ENCODE measurements at places on chromosomes 2 and 18. TPM values are rescaled to one million over a fixed set of nuclear protein-coding genes. Genes with fewer than 3 reads are reported as not detected.

Gene BCL11A
- total RNA-seq, result 29.1 TPM

Gene GPBAR1
- total RNA-seq, result 1.6 TPM

Gene ACVR1C
- 0.59 TPM for total RNA-seq

DNA sequence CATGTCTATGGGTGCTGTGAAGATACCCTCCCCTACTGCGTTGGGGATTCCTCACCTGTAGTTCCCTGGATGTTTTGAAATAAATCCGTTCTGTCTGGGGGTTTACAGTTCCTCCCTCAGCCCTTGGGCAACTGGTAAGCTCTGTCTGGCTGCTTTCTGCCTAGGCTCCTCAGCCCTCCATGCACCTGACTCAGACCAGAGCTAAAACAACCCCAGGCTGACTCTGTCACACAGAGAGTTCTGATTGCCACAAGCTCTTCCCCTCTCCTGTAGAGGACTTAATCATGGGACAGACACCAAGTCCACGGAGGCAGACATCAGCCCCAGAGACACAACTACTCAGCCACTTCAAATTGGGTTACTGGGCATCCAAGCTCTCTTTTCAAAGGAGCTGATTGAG, 6.3 kb downstream of the VIT start:
- no peaks in the 10 kb centered on the region for H3K36me3 ChIP-seq
- H3K4me1 ChIP-seq, result peaks cover 10% of the 10 kb centered on the region
- no peaks in the 10 kb centered on the region for H3K27me3 ChIP-seq
- DNase-seq, result no peak

DNA sequence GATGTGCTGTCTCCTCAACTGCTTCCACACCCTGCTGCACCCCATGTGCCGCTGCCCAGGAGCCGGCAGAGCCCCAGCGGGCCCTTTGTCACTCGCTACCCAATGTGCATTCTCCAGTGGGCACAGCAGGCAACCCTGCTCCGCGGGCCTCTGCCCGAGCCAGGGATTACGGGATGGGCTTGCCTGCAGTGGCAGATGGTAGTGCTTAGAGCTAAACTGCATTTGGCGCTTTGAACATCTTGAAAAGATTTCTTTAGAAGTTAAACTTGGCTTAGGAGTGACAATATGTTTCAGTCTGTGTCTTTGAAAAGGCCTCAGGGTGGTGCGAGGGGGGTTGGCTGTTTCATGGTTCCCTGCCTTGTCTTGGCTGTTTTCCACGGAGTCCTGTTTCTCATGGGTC, 84.0 kb upstream of the BOD1L2 start:
- peaks cover 4% of the 10 kb centered on the region for H3K27me3 ChIP-seq
- no peak for DNase-seq
- H3K36me3 ChIP-seq, result no peaks in the 10 kb centered on the region
- peak overlapping the region; percentile 98 for H3K27ac ChIP-seq
- H3K4me3 ChIP-seq, result peak overlapping the region; percentile 14

DNA sequence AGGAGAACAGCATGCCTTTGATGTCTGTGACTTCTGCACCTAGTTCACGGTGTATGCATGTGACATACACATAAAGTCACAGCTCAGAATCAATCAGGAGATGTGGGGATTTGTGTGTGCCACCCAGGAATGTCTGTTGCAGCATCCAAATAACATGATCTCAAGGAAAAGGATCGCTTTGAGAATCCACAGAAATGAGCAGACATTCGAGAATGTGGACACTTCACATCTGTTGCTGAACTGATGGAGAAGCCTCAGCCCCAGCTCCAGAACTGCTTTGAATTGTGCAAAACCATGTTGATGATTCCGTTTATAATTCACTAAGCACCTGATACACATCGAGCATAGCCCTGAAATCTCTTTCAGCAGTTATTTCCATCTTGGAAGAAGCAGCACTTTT, 208.6 kb downstream of the CMPK2 start:
- no peak for DNase-seq
- peaks cover 1% of the 10 kb centered on the region for H3K27me3 ChIP-seq
- no peak overlapping the region for H3K4me3 ChIP-seq
- H3K4me1 ChIP-seq, result peaks cover 18% of the 10 kb centered on the region

GRCh38 chr2:195026261-195026660, 630.8 kb upstream of the SLC39A10 start:
- no peaks in the 10 kb centered on the region for H3K27me3 ChIP-seq
- H3K4me1 ChIP-seq, result peaks cover 6% of the 10 kb centered on the region
- H3K4me3 ChIP-seq, result no peak overlapping the region
- DNase-seq, result no peak

DNA sequence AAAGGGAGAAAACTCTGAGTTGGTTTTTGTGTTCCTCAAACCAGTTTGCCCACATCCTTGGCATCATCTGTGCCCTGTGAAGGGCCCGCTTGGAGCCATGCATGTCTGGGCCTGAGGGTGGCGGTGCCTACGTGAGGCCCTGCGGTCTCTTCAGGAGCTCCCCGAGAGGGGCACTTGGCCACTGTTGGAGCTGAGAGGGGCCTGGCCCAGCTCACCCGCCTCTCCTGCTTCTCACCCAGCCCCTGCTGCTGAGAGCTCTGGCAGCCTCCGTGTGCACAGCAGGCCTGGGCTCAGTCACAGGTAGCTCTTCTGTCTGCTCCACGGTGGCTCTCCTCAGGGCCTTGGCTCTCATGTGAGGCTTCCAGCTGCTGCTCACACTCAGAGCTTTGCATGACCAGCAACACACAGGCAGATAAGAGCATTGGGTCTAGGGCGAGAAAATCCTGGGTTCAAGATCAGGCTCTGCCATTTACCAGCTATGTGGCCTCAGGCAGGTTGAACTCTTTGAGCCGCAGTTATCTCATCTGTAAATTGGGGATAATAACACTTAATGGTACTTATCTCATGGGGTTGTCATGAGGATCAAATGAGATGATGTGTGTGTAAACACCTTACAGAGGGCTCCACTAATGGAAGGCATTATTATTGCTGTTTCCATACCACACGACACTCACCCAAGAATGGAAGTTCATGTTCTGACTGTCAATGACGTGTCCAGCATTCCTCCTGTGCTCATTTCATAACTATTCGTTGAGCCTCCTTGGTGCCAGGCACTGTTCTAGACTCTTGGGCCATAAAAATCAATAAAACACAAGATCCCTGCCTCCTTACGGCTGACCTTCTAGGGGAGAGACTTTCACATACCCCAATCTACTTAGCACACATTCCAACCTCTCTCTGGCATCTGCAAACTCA, 41.6 kb upstream of the PLB1 start:
- no peak overlapping the region for H3K27ac ChIP-seq
- no peak for DNase-seq
- no peaks in the 10 kb centered on the region for H3K36me3 ChIP-seq
- H3K4me1 ChIP-seq, result no peaks in the 10 kb centered on the region
- peaks cover 5% of the 10 kb centered on the region for H3K27me3 ChIP-seq

DNA sequence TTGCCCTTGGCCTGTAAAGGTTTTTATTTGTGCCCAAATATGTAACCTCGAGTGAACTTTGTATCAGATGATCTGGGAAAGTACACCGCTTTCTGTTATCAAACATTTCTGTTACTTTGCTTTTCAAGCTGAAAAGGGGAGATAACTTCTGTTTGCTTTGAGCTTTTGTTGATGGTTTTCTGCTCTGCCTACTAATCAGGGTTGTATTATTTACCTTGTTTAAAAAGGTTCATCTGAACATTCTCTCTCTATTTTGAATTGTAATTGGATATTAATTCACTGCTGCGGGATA, 79.4 kb downstream of the XRCC5 start:
- no peak overlapping the region for H3K4me3 ChIP-seq
- DNase-seq, result no peak
- H3K27me3 ChIP-seq, result peaks cover 5% of the 10 kb centered on the region
- no peak overlapping the region for H3K27ac ChIP-seq
- H3K4me1 ChIP-seq, result peaks cover 28% of the 10 kb centered on the region

DNA sequence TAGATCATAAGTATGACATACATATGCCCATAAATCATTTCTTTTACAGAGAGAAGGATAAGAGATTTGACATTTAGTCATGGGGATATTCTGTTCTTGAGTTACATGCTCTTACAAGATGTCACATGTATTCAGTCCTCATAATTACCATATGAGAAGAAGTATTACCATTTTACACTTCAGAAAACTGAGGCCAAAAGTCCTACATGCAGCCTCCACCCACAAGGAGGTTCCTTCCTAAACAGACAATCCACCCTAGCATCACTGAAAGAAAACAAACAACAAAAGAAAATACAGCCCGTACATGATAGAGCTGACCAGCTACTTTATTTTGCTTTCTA, 335.1 kb downstream of the SETBP1 start:
- no peaks in the 10 kb centered on the region for H3K36me3 ChIP-seq
- H3K4me1 ChIP-seq, result peaks cover 42% of the 10 kb centered on the region
- DNase-seq, result no peak
- no peak overlapping the region for H3K4me3 ChIP-seq

DNA sequence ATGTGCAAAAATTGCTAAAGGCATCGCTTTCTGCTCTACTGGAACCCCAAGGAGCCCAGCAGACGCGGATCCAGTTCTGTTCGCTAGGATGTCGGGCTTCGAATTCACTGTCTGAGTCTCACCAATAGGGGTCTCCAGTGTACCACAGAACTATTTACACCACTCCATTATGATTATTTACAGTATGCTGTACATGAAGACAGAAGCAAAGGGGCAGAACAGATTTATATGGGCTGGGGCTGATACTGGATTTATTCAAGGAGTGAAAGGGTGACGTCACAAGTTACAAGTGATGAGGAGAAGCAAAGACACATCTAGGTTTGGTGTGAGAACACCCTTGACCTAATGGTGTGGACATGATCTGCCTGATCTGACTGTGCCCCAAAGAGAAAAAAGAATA, 185.3 kb upstream of the ATP5MC3 start:
- DNase-seq, result peak; percentile 40
- H3K4me1 ChIP-seq, result peaks cover 17% of the 10 kb centered on the region
- H3K36me3 ChIP-seq, result no peaks in the 10 kb centered on the region
- H3K4me3 ChIP-seq, result no peak overlapping the region
- no peaks in the 10 kb centered on the region for H3K27me3 ChIP-seq
- H3K27ac ChIP-seq, result no peak overlapping the region

GRCh38 chr2:196166876-196167275, 4.5 kb downstream of the STK17B start:
- no peak overlapping the region for H3K27ac ChIP-seq
- no peaks in the 10 kb centered on the region for H3K36me3 ChIP-seq
- no peak overlapping the region for H3K4me3 ChIP-seq
- no peaks in the 10 kb centered on the region for H3K27me3 ChIP-seq

- H3K4me3 ChIP-seq, result no peak overlapping the region
- H3K27ac ChIP-seq, result no peak overlapping the region
- peaks cover 1% of the 10 kb centered on the region for H3K27me3 ChIP-seq
Observed at GRCh38 chr2:191486584-191487320, 191.2 kb upstream of the NABP1 start.

DNA sequence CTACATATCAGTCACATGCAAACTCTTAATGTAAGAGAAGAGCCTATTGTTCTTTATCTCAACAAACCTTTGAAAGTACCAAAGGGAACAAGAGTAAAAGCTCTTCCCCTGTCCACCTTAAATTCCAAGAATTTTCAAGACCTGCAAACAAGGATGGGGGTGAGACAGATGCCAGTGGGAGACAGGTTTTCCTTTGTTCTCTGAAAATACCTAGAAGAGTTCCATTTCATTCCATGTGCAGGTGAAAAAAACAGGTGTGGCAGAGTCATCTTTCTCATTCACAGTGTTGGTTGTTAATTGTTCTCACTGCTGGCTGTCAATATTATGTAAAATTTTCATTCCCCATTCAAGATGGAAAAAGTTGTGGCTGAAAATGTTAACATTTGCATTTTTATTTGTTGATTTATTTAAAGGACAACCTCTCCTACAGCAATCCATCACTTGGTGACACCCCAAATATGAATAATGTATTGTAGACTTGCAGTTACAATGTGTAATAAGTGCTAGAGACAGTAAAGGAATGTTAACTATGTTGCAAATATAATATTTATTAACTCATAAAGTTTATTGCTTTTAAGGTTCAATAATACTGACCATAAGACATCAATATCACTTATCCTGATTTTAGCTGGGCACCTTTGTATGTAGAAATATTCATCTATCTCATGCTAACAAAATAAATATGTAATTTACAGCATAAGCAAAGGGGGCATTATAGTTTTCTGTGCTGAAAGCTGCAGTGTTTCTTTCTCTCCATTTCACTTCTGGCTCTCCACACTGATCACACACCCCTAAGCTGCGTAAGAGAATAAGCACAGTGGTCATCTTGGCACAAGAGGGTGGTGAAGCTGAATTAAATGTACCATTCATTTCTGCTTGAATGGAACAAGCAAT, 347.0 kb downstream of the KIAA1328 start:
- no peak for DNase-seq
- no peaks in the 10 kb centered on the region for H3K27me3 ChIP-seq
- no peak overlapping the region for H3K4me3 ChIP-seq

DNA sequence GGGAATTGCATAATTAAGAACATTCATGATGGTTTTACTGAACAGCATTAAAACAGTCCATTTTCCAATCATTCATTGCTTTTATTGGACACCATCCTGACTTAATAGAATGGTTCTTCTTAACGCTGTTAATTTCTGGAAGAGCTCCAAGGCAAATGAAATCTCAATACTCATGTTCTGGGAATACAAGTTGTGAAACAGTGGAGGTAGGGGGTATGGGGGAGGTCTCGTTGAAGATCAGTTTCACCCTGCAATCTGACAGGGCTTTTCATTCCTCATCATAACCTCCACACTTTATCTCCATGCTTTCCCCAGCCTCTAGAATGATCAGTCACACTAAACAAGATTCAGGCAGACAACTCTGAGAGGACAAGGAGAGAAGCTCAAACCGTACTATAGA, 113.6 kb downstream of the ETAA1 start:
- H3K4me3 ChIP-seq, result no peak overlapping the region
- no peaks in the 10 kb centered on the region for H3K36me3 ChIP-seq
- H3K27me3 ChIP-seq, result no peaks in the 10 kb centered on the region
- no peaks in the 10 kb centered on the region for H3K4me1 ChIP-seq
- no peak overlapping the region for H3K27ac ChIP-seq

- peaks cover 6% of the 10 kb centered on the region for H3K27me3 ChIP-seq
- peak overlapping the region; percentile 93 for H3K4me3 ChIP-seq
- H3K4me1 ChIP-seq, result peaks cover 19% of the 10 kb centered on the region
- DNase-seq, result peak; percentile 62
- H3K36me3 ChIP-seq, result no peaks in the 10 kb centered on the region
Observed at GRCh38 chr2:127700527-127701192, 637 bp upstream of the SFT2D3 start.

- no peak for DNase-seq
- peak overlapping the region; percentile 45 for H3K27ac ChIP-seq
- H3K4me3 ChIP-seq, result no peak overlapping the region
- peaks cover 3% of the 10 kb centered on the region for H3K4me1 ChIP-seq
- H3K36me3 ChIP-seq, result no peaks in the 10 kb centered on the region
- no peaks in the 10 kb centered on the region for H3K27me3 ChIP-seq
Observed at GRCh38 chr2:176285321-176285720, 16.1 kb downstream of the MTX2 start.

DNA sequence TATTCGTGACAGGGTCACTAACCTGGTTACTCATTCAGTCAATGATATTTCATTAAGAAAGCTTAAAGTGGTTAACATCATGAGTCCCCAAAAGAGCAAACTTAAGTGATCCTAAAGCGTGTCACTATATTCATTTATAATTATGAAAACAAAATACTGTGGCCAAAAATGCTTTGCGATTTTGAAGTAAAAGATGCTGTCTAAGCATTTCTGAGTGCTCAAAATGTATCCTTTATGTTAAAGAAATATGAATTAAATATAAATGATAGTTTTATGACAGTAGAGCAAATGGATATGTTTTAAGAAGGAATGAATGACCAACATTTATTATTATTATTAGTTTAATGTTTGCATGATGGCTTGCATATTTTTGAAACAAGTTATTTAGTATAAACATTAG, 72.6 kb upstream of the CDC42EP3 start:
- H3K4me3 ChIP-seq, result no peak overlapping the region
- H3K4me1 ChIP-seq, result peaks cover 5% of the 10 kb centered on the region
- H3K27me3 ChIP-seq, result no peaks in the 10 kb centered on the region
- no peaks in the 10 kb centered on the region for H3K36me3 ChIP-seq
- DNase-seq, result no peak
